T-helper 2 cell treated with Interferon-gamma antibody and Interleukin-4, amounts not matched to agents 5 μg/mL and 100 μg/mL, for 36 hours (primary cell): ENCODE measurements at places on chromosomes 11 and 22.

- H3K27me3 ChIP-seq: no peaks in the 10 kb centered on the region
- H3K4me1 ChIP-seq: no peaks in the 10 kb centered on the region
- no peak for DNase-seq
- H3K36me3 ChIP-seq: no peaks in the 10 kb centered on the region
- no peak overlapping the region for H3K4me3 ChIP-seq
These were observed 1041.1 kb downstream of the JRKL start for GRCh38 chr11:97430877-97431276.

DNA sequence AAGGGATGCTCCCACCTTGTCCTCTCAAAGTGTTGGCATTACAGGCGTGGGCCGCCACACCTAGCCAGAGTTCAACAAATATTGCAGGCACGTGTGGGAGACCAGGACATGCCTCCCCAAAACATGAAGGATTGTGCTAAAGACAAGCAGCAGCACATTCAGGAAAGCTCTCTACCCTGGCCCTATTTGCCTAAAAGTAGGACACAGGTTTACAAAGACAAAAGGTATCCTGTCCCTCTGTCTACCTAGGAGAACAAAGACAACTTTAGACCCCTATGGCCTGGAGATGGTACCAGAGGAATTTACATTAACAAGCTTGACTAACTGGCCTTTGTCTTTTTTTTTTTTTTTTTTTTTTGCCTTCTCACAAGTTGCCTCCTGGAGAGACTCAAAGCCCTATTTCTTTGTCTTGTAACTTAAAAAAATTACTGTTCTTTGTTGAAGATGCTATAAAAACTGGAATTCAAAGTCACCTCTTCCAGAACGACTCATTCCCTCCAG is 859 bp upstream of the ACCS start:
- no peak for DNase-seq
- peaks cover 29% of the 10 kb centered on the region for H3K36me3 ChIP-seq
- H3K27ac ChIP-seq: peak overlapping the region; percentile 94
- H3K4me1 ChIP-seq: peaks cover 35% of the 10 kb centered on the region
- H3K27me3 ChIP-seq: no peaks in the 10 kb centered on the region

GRCh38 chr22:37210041-37210803 is 2.1 kb downstream of the SSTR3 start:
- H3K27ac ChIP-seq: no peak overlapping the region
- DNase-seq: no peak
- no peaks in the 10 kb centered on the region for H3K36me3 ChIP-seq
- H3K4me1 ChIP-seq: peaks cover 9% of the 10 kb centered on the region
- H3K27me3 ChIP-seq: no peaks in the 10 kb centered on the region

GRCh38 chr11:48020092-48020755 is 39.9 kb downstream of the PTPRJ start:
- peak overlapping the region; percentile 50 for H3K4me3 ChIP-seq
- H3K36me3 ChIP-seq: peaks cover 40% of the 10 kb centered on the region
- H3K27ac ChIP-seq: peak overlapping the region; percentile 78
- no peaks in the 10 kb centered on the region for H3K27me3 ChIP-seq
- peaks cover 67% of the 10 kb centered on the region for H3K4me1 ChIP-seq

- DNase-seq: no peak
- peaks cover 1% of the 10 kb centered on the region for H3K4me1 ChIP-seq
- H3K4me3 ChIP-seq: no peak overlapping the region
- no peaks in the 10 kb centered on the region for H3K27me3 ChIP-seq
These were observed 136.9 kb downstream of the METTL15 start for GRCh38 chr11:28245131-28245530.

DNA sequence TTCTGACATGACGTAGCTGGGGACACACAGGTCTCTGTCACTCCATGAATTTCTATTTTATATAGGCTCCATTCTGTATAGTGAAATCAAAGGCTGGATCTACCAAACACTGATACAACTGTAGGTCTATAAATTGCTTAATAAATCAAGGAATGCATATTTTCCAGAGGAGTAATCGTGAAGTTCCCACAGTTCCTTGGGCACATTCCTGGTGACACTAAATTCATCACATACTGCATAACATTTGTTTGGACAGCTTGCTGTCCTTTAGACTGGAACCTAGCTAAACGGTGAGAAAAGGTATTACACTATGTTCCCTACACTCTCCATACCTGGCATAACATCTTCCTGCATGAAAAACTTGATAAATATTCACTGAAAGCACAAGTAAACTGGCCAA is 41.6 kb upstream of the UCP3 start:
- no peaks in the 10 kb centered on the region for H3K4me1 ChIP-seq
- no peak for DNase-seq
- no peak overlapping the region for H3K27ac ChIP-seq
- H3K27me3 ChIP-seq: no peaks in the 10 kb centered on the region
- peaks cover 17% of the 10 kb centered on the region for H3K36me3 ChIP-seq

GRCh38 chr11:926341-926916 is 759 bp downstream of the AP2A2 start:
- peak overlapping the region; percentile 84 for H3K4me3 ChIP-seq
- DNase-seq: no peak
- H3K27ac ChIP-seq: peak overlapping the region; percentile 62
